Stimulated activated CD8-positive, alpha-beta memory T cell treated with anti-CD3 and anti-CD28 coated beads, Interleukin-4, amount 100 ng/mL, for 1 hour (primary cell): ENCODE measurements at places on chromosomes 5 and 9.

DNA sequence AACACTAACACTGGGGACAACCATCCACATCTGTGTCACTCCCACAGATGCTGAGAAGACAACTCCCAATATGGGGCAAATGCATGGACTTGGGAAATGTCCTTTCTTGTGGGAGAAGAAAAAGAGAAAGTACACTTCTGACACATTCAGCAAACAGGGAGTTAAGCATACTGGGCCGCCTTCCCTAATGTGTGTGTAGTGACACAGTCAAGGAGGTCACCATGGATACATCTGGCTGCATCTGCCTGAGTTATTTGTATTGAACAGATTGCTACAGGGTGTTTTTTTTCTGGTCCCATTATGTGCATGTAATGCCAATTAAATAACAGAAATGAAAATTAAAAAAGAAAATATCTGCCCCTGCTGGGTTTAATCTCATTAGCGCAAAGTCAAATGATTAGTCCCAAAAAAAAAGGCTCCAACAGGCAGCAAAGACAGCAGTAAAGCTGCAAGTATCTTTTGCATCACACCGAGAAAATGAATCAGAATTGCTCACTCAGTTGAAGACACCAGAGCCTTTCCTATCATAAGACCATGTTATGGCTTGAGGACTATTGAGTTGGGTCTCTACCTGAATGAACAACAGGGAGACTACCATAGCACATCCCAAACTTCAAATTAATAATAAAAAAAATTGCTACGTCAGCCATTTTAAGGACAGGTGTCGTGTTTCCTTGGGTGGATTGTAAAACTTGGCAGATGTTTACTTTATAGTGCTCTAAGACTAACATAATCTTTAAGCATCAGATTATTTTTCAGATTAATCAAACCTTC, 395.9 kb downstream of the DTWD2 start:
- no peak for DNase-seq

DNA sequence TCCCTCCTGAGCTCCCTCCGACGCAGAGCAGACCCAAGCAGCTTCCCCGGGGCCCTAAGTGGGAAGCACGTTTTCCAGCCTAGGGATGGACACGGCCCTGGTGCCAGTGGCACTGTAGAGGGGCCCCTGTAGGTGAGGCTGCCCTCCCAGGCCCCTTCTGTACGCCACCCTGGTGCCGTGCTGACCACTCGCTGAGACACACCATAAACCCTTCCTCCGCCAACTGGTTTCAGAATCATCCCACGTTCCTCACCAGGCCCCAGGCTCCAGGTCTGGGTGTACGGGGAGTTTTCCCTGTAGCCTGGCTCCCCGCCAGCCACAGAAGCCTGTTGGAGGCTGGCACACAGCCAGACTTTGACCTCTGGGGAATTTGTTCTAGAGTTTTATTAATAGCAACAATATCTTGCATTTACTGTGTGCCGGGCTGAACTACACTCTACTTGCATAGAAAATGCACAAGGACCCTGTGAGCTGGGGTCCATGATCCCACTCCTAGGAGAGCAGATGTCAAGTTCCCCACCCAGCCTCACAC, 18.2 kb upstream of the WDR38 start:
- no peak for DNase-seq

GRCh38 chr5:109396965-109397364, 12.8 kb downstream of the PJA2 start:
- DNase-seq: no peak

- DNase-seq: no peak
These were observed 2.4 kb upstream of the VCP start for GRCh38 chr9:35074791-35075190.

GRCh38 chr9:68749579-68750159, 44.6 kb downstream of the PIP5K1B start:
- no peak for DNase-seq

DNA sequence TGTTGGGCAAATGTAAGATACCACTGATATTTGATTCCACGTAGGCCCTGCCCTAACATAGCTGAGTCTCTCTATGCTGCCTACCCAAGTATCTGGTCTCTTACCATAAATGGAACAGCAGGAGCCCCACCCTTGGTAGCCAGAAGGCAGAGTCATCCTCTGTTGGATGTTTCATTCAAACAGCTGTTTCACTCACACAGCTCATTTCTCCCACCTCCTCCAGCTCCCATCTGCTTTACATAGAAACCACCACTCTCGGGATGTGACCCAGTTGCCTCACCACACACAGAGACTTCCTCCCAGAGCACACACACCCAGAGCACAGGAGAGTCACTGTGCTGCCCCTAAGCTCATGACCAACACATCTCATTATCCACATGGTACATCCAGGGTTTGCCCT, 165.3 kb downstream of the TMEM167A start:
- no peak for DNase-seq

GRCh38 chr9:119156354-119156753, 212.9 kb downstream of the BRINP1 start:
- no peak for DNase-seq

DNA sequence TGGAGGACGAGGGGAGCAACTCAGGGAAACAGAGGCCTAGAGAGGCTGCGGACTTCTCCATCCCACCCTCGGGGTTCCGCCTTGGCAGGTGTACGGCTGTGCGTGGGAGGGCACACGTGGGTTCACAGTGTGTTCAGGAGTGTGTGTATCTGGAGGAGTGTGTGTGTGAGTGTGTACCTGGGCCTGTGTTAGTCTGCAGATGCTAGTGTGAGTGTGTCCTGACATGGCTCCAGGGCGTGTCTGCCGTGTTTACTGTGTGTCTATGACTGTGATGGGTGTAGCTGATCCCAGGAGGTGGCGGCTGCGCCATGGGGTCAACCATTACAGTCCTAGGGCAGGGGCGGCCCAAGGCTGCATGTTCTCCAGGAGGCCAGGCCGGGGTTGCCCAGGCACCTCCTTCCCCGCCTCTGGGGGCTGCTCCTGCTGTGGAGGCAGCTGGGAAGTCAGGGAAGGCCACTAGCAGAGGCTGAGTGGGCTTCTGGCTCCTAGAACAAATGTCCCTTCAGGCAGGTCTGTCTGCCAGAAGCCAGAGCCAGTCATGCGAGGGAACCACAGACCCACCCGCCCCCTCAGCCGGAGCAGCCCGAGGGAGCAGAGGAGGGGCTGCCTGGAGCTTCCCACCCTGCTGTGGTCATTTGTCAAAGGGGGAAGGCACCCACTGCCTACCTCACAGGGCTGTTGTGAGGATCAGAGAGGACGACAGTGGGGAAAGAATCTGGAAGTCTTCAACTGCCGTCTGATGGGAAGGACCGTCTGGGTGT, 21.4 kb downstream of the CRB2 start:
- no peak for DNase-seq

DNA sequence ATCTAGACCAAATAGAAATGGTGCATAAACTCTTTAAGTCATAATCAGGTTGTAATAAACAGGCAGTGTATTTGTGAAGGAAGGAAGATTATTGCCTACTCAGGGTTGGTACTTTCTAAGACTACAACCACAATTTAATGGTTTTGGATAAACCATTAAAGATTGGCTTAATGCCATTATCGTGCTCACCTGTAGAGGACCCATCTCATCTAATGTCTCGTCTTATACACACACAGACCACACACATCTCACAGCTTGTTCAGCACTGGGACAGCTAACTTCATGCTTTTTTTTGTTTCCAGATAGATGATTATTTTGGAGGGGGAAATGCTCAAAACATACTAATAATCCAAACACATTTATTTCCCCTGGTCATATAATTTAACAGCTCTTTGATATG, 175.7 kb upstream of the SLC12A2 start:
- no peak for DNase-seq

DNA sequence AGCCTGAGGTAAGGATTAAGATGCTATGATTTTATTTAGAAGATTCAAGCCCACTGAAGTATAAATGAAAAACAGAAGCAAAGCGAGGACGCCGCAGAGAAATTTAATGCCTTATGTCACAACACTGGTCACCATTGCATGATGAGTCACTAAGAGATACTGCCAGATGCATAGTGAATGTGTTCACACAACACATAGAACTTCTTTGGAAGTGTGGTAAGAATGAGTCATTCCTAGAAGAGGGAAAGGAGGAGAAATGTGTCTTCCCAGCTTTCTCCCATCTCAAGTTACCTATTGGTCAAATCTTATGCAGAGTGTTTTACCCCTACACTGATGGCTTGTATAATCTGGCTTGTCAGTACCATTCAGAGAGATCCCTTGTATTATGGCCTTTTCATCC, 465.3 kb upstream of the ARRDC3 start:
- DNase-seq: no peak

GRCh38 chr5:95884017-95884325, 61.4 kb upstream of the GLRX start:
- DNase-seq: no peak

GRCh38 chr5:134463991-134464760, 52.5 kb upstream of the CDKN2AIPNL start:
- DNase-seq: no peak

- DNase-seq: no peak
These were observed 509.2 kb upstream of the CHD1 start for GRCh38 chr5:99437986-99438385.

DNA sequence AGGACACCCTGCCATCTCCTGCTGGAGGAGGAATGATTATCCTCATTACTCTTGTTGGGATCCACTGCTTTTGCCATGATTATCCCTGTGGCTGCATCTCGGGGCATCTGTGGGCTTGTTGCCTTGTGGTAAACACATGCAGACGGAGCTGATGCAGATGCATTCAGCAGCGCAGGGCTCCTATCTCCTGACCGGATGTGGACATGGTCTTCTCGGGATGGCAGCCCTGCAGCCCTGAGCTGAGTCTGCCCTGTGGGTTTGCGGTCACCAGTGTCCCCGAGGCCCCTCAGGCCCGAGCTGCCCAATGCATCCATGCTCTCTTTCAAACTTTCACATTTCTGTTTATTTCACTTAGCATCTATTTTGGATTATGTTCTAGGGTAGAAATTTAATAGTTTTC, 250.4 kb upstream of the IRX1 start:
- DNase-seq: no peak

DNA sequence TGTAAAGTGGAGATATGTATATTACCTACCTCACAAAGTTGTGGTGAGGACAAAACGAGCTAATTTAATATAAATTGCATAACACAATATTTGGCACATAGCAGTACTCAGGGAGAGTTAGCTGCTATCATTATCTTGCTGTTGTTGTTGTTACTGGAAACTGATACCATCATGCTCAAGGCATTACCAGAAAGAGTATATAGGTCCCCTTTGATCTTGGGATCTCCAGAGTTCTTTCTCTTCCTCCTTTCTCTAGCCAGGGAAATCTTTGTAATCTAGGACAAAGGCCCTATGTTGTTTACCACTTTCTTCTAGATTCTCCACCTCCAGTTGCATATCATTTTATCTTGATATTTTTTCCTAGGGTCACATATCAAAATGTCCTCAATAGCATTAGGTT, 114.8 kb upstream of the RASA1 start:
- DNase-seq: no peak

DNA sequence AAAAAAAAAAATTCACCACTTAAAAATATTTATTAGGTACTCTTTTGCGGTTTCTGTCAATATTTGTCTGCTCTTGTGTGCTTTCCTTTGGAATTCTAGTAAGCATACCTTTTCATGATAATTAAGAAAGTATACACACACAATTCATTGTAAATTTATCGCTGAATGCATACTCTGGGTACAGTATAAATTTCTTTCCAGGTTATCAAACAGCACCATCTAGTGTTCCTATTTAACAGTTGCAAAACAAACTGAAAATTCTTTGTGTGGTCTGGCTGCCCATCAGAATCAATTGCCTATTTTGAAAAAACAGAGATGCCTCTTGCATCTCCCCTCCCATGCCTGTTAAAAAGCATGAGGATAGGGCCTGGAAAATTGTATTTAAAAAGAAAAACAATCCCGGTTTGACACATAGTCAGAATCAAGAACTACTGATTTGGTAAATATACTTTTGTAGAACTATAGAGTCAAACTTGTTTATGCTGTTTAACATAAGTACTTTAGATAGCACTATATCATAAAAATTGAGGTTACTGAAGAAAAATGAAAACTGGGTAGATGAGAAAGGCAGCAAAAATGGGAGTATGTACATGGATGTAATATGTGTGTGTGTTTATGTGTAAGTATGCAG, 16.2 kb downstream of the PGGT1B start:
- no peak for DNase-seq

DNA sequence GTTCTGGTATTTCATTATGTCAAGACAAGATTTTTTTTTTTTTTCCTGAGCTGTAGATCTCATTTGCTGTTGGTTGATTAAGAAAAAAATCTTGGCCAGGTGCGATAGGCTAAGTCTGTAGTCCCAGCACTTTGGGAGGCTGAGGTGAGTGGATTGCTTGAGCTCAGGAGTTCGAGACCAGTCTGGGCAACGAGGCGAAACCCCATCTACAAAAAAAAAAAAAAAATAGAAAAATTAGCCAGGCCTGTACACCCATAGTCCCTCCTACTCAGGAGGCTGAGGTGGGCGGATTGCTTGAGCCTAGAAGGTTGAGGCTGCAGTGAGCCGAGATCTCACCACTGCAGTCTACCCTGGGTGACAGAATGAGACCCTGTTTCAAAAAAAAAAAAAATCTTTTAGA, 12.2 kb downstream of the CDC42SE2 start:
- no peak for DNase-seq

DNA sequence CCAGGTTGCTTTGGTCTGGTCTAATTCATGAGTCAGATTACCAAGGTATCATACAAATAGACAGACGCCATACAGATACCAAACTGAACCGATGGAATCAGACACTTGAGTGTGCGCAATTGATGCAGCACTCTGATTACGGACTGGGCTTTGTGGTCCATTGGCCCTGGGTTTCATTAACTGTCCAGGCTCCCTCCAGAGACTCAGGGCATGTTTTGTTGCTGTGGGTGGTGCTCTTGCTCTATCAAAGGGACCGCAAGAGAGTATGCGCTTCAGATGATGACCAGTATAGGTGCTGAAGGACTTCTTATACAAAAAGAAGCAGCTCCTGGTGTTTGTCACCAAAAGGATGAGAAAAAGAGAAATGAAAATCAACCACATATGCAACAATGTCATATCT, 36.9 kb upstream of the ANKRD55 start:
- DNase-seq: no peak
